ENCODE measurements at places on chromosomes 5 and 9.

DNA sequence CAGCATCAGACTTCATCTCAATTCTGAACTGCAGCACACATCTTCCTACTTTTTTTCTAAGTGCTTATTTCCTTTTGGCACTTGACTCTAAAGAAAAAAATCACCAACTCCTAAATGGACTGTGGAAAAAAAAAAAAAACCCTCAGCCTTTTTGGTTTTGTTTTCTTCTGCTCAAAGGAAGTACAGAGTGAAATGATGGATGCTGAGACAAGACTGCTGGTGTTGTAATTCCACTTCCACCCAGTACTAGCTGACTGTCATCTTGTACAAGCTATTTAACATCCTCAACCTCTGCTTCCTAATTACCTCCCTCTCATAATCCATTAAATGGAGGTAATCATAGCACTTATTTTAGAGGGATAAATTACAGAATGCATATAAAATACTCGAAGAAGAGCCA, 171.5 kb upstream of the GNA14 start:
- no peak for DNase-seq

DNA sequence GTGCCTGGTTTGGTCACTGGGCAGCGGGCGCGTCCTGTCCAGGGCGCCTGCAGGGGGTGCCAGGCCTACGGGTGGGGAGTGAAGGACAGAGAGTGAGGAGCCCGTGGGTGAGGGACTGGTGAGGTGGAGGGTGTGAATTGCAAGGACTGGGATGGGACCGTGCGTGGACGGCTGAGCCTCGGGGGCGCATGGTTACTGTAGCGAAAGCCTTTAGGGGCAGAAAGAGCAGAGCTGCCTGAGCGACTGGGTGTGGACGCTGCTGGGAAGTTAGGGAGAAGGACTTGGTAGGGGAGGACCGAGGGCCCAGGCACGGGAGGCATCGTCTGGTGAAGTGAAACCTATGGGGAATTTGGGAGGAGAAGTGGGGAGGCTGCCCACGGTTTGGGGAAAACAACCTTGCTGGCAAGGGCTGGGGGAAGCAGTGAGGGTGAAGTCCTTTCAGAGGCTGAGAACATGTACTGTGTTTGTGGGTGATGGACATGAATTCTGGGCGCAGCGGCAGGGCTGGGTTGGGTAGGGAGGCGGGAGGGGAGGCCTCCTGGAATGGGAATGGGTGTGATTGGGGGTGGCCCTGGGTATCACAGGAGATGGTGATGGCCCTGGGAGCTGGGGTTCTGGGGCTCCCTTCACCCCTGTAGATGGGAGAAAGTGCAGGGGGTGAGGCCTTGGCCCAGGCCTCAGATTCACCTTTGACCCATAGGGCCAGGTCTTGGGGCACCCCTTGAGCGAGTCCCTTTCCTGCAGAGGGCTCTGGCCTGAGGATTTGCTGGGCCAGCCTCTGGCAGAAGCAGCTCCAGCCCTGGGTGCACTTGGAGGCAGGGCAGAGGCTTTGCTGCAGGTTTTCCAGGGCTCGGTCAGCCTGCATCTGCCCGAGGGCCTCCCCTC, 1.7 kb upstream of the TOR4A start:
- DNase-seq: no peak

GRCh38 chr5:56024810-56025150, 30.0 kb upstream of the IL6ST start:
- no peak for DNase-seq

DNA sequence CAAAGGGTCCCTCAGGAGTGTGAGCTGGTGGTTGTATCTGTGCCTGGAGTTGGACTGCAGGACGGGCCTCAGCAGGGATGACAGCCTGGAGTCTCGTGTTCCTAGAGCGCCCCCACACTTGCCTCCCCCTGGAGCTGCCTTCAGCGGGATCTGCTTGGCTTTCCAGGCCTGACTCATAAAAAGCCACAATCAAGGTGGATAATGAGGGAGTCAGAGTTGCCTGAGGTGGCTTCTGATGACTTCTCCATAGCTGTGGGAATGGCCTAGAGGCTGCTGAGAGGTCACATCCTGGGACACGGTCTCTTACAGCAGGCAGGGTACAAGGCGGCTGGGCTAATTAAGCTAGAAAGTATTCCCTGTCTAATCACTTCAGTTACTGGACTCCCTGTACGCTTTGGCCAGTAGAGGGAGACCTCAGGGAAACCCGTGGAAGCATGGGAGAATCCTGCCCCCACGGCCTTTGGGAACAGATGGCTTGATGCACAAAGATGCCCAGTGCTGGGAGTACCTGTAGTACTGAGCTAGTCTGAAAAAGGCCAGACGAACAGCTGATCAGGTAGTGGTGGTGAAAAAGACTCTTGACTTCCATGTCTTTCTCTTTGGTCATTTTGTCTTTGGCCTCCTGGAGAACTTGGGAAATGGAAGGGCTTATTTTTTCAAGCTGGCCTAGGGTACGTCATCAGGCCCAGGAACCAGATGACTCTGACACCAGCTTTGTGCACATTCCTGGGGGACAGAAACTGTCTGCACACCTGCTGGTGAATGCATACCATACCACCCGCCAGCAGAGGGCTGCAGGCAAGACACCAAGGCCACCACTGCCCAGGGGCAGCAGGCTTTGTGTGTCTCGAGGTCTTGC, 16.1 kb upstream of the FRRS1L start:
- no peak for DNase-seq

- DNase-seq: no peak
These were observed 83.7 kb downstream of the TARS1 start for GRCh38 chr5:33524476-33524875.

DNA sequence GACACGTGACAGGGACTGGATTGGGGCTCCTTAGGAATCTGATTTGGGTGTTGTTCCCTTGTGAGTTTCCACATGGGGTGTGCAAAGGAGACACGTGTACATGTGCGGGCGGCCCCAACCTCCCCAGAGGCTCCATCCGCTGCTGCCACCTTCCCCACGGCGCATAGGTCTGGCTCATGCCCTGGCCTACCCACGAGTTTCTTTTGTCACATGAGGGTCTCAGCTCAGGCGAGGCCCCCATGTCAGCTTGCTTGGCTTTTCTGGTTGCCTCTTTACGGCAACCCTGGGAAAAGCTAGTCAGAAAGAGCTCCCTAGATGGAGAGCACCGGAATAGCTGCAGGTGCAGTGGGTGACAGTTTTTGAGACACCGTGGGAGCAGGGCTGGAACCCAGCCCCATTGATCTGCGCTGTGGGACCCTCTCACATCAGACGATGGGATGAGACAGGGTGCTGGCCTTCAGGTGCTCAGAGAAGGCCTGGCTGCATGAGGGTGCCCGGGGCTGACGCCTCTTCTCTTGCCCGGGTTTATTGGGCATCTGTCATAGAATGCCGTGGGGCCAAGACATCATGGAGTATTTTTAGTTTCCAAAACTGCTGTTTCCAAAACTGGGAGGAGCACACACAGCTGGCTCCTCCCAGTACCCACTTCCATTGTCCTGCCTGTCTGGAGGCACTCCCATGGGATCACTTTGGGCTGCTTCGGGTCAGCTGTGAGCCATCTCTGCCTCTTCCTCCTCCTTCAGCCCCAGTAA, 107.8 kb downstream of the WNK2 start:
- DNase-seq: no peak

DNA sequence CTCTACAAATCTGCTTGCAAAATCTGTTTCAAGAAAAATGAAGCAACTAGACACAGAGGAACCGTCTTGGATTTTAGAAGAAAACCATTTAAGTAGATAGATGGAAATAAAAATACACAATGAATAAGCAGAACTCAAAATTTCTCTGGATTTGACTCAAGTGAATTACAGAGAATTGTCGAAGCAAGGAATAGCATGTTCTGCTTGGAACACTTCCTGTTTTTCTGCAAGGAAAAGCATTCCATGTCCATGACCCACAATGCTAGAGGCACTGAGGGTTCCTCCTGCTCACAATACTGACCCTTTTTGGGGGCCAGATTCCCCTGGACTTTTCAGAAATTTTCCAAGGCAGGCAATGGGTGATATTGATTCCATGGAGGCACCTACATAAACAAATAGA, 29.8 kb downstream of the PRUNE2 start:
- no peak for DNase-seq

DNA sequence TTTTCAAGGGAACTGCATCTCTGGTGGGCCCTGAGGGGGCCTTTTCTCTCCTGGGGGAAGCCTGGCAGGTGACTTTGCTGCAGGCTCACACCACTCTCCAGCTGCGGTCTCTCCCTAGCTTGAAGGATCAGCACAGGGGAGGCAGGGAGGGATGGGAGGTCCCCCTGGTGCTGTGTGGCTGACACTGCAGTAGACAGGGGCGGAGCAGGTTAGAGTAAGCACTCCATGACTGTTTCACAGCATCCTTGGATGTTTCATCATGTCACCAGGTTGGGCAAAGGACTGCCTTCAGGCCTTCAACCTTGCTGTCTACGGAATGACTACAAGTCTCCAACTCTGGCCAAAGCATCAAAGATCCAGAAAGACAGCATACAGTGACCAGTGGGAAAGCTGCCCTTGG, 470.7 kb downstream of the CDK5RAP2 start:
- DNase-seq: no peak
